GM18507 (cell line): ENCODE measurements at places on chromosomes 11 and 22.

DNA sequence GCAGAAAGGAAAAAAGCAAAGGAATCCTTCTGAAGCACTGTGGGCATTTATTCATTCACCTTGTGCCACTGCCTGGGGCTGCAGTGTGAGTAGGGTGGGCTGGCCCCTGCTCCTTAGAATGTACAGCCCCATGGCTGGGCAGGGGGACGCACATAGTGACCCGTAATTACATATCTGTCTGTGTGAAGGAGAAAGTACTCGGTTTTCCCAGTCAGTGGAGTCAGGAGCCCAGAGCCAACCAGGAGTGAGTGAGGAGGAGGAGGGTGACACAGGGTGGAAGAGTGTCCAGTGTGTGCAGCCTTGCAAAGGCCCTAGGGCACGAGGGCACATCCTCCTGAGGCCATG is 91.9 kb downstream of the CDKN1C start:
- no peak for DNase-seq

GRCh38 chr22:47328550-47329243 is 566.2 kb downstream of the TBC1D22A start:
- DNase-seq: no peak

GRCh38 chr22:48152164-48152775 is 1389.8 kb downstream of the TBC1D22A start:
- no peak for DNase-seq

DNA sequence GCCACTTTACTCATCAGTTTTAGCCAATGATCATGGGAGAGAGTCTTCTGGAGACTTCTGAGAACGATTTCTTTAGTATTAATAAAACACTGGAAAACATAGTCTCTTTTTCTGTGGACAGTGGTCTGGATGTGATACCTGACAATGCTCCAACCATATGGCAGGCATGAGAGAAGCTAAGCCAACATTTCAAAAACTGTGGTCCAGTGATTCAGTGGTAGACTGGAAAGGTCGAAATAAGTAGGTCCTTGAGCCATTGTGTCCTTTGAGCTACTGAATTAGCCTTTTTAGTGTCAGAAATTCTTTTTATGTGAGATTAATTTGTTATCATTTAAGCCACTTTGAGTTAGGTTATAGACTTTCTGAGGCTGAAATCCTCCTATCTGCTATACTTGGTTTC is 197.7 kb upstream of the CTSC start:
- no peak for DNase-seq

GRCh38 chr11:92253421-92253820 is 28.8 kb downstream of the FAT3 start:
- DNase-seq: no peak

- no peak for DNase-seq
Measured at GRCh38 chr11:93520726-93521509, 22.3 kb downstream of the SMCO4 start.

GRCh38 chr11:132126973-132127899 is 756.8 kb downstream of the NTM start:
- no peak for DNase-seq

- DNase-seq: peak; percentile 43
Measured at GRCh38 chr11:35272391-35272902, 133.5 kb downstream of the CD44 start.

DNA sequence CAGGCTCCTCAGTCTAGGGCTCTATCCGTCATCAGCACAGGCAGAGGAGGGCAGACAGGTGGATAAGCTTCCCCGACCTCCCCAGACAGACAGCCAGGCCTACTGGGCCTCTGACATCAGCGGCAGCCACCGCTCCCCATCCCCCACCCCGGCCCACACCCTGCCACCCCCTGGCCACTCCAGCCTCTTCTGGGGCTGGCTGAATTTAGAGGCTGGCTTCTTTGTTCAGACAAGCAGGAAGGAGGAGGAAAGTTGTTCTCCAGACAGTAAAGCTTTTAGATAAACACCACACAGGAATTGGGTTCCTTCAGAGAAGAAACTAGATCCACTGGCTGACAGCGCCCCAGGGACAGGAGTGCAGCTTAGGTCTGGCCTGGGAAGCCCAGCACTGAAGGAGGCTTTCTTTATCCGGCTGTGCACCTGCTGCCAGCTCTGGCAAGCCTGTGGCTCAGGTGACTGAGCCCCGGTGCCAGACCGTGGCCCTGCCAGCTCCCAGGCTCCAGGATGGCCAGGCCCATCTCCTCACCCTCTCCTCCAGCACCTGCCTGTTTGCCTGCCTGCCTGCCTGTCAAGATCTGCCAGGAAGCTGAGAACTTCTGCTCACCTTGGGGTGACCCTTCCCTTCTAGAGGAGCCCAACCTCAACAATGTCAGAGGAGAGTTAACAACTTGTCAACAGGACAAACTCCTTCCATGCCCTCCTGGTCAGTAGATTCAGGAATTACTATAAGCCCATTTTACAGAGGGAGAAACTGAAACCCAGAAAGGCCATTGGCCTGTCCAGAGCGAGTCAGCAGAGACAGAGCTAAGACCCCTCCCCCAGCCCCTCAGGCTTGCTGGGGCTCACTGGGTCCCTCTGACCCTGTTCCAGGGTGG is 44.0 kb upstream of the KLHL35 start:
- no peak for DNase-seq

DNA sequence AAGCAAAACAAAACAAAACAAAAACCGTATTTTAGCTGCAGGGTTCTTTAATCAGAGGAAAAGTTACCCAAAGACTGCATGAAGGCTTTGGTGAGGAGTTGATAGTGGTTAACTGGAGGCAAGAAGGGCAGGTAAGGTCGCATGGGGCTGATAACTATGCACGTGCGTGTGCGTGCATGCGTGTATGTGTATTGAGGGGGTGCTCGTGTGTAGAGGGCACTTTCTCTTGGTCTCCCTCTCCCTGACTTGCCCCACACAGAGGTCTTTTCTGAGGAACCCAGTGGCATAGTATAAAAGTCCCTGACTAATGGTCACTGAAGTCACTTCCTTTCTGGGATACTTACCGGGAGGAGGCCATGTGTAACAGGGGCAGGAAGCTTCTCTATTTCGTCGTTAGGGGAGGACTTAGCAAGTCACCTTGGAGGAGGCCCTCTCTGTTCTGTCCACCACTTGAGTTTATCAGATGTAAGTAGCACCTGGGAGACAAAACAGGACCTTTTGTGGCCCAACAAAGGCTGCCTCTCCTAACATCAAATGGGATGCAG is 20.1 kb upstream of the FCHSD2 start:
- DNase-seq: no peak

DNA sequence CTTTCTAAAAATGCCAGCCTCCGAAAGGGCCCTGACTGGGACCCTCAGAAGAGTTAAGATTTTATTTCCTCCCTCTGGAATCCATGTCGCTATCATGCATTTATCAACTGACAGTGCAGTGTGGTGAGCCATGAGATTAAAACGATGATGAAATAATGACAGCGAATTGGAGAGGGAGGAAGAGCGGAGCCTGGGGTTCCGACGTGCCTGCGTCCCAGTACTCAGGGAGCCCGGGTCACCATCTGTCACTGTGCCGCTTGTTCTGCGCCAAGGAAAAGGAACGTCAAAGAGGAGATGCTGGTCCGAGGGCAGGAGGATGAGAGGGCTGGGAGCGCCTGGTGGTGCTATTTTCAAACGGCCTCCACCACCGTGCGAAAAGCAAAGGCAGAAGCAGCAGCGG is 46.2 kb downstream of the MACROD1 start:
- DNase-seq: no peak

DNA sequence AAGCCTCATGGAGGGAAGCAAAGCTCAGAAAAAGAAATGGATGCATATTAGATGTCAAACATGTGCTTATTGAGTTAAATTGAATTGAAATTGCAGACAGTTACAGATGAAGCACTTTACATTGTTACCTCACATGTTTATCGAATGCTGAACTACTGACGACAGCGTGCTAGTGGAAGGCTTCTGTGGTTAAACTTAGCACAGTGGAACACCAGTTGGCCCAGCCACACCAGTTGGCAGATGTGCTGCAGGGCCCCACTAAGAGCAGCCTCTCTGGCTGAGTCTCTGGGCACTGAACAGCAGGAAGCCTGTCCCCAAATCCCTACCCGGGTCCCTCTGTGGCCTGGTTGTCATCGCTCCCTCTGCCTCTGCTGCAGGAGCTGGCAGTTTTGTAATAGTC is 242.1 kb downstream of the NTM start:
- DNase-seq: no peak

DNA sequence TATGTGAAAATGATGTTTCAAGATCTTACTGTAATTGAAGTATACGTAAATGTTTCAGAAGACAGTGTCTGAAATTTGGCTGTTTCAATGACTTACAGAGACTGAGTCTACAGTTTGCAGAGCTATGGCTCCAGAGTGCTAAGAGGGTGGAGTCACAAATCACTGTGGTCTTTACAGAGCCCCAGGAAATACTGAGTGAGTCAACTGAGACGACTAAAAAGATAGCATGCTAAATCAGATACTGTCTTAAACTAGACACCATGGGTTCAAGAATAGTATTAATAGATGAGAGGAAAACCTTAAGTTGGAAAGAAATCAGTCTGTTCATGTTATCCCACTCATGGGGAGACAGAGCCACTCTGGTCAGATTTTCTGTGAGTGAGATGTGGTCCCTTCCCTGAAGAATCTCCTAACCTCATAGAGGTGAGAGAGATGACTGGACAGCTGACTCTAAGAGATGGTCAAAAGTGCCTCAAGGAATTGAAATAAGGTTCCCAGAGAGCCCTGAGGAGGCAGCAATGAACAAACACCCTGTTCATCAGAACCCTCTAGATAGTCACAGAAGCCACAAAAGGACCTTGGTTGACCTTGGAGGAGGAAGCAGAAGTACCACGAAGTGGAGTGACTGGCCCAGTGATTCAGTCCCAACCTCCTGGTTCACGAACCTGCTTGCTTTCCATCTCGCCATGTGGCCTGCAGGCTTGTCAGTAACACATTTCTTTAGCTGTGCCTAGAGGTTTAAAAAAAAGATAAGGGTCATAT is 30.2 kb downstream of the C11orf91 start:
- no peak for DNase-seq

- no peak for DNase-seq
Measured at GRCh38 chr11:22785251-22785650, 44.4 kb downstream of the SVIP start.

GRCh38 chr11:16893456-16894066 is 120.7 kb downstream of the PLEKHA7 start:
- DNase-seq: no peak

DNA sequence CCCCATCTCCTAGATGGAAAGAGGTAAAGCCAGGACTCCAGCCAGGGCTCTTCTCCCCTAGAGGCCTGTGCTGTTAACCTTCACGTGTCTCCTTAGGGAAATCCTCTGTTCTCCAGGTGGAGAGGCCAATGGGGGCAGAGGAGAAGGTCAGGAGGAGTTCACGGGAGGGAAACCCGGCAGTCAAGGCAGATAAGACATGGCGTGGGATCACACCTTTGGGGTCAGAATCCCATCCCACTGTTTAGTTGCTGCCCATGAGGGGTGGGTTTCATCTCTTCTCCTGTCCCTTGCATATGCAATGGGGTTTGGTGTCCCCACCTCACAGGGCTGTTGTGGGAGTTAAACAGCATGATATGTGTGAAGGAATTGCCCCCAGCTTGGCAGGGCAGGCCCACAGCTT is 469.7 kb downstream of the TBC1D22A start:
- no peak for DNase-seq

DNA sequence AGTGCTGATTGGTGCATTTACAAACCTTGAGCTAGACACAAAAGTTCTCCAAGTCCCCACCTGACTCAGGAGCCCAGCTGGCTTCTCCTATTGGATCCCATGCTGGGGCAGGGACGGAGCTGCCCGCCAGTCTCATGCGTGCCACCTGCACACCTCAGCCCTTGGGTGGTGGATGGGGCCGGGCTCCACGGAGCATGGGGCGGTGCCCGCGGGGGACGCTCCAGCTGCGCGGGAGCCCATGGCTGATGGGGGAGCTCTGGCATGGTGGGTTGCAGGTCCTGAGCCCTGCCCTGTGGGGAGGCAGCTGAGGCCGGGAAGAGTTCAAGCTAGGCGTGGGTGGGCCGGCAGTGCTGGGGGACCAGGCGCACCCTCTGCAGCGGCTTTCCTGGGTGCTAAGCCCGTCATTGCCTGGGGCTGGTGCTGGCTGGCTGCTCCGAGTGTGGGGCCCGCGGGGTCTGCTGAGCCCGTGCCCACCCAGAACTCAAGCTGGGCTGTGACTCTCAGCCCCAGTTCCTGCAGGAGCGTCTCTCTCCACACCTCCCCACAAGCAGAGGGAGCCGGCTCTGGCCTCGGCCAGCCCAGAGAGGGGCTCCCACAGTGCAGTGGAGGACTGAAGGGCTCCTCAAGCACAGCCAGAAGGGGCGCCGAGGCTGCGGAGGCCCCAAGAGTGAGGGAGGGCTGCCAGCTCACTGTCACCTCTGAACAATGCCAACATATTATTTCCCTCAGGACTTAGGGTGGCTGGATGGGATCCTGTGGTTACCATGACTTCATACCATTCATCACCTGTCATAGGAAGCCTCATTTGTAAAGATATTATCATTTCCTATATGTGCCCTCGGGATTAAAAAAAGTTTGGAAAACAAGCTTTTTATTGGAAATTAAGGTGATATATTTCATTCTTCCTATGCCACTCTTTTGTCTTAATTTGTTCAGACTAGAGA is 688.7 kb downstream of the ETS1 start:
- no peak for DNase-seq

DNA sequence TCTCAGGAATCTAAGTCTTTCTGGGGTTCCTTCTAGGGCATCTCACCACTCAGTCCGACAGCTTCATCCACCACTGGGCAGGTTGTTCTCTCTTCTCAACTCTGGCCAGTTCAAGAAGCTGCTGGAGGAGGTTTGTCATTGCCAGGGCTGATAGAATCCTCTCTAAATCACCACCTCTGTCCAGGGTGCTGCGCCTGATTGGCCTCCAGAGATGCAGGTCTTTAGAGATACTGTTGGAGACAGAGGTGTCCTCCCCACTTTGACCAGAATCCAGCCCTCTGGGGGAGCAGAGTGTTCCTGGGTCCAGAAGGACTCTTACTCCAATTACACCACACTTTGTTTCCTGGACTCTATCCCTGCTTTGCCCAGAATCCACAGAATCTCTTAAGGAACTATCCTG is 90.2 kb downstream of the NELL1 start:
- no peak for DNase-seq

- DNase-seq: no peak
Measured at GRCh38 chr22:24486501-24486921, 8.6 kb upstream of the UPB1 start.

GRCh38 chr22:35746248-35746647 is 28.6 kb downstream of the APOL5 start:
- no peak for DNase-seq

DNA sequence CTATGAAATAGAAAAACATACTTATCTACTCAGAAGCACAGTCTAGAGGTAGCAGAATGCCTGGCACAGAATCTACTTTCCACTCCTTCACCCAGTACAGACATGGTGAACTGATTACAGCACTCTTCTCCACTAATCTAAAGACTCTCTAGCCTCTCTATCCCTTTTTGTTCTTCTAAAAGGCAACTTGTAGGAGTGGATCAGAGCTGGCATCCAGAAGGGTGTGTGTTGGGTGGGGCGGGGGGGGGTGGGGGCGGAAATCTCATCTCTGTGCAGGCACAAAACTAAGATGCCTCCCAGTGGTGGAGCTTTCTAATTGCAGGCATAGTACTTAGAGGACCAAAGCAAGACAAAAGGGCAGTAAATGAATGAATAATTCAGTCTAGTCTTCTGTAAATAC is 11.5 kb upstream of the EMID1 start:
- DNase-seq: no peak

- no peak for DNase-seq
Measured at GRCh38 chr11:16173798-16174197, 182.5 kb downstream of the SOX6 start.
